ENCODE measurements at places on chromosomes 3 and 15.
A peak's percentile ranks its signal among the peaks of the same experiment; 100 is the strongest.

- DNase-seq, result peak; percentile 14
Observed at GRCh38 chr15:59436774-59437141, 1.2 kb upstream of the FAM81A start.

DNA sequence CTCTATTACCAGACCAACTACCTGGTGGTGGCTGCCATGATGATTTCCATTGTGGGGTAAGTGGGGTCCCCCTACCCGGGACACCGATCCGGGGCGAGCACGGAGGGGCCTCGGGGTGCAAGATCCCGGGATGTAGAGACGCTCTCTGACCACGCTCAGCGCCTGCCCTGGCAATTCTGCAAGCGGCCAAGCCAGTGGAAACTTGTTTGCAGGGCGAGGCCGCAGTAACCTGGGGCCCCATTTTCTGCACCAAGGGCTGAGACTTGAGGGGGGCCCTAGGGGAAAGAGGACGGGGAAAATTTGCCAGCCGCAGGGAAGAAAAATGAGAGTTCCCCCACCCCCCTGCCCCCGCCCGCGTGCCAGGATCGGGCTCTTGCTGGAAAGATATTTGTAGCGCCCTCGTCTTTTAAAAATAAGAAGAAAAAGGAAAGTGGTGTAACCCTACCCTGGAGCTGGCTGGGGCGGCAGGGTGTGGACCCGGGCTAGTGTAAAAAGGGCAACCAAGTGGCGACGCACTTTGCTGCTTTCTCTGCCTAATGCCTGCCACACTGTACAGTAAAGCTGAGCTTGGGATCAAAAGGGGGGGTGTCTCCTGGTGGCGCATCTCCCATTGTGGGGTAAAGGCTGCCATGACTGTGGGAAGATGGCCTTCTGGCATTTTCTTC, 563 bp downstream of the ARL6IP5 start:
- peak; percentile 36 for DNase-seq

- DNase-seq, result no peak
Observed at GRCh38 chr3:121436641-121437040, 109.1 kb downstream of the POLQ start.

DNA sequence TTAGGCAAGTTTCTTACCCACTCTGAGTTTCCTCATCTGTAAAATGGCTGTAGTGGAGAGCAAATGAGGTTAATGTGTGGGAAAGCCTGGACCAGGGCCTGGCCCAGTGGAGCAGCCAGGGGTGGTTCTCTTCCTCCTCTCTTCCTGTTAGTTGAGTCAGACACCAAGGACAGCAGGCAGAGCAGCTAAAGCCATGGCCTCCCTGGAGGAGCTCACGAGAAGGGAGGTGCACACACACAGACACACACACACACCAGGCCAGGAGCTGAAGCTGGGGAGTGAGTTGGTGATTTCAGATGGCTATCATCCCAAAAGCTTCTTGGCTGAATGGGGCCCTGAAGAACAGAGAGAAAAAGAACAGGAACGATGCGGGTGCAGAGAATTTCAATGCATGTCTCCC, 33.2 kb upstream of the TSPAN3 start:
- no peak for DNase-seq

DNA sequence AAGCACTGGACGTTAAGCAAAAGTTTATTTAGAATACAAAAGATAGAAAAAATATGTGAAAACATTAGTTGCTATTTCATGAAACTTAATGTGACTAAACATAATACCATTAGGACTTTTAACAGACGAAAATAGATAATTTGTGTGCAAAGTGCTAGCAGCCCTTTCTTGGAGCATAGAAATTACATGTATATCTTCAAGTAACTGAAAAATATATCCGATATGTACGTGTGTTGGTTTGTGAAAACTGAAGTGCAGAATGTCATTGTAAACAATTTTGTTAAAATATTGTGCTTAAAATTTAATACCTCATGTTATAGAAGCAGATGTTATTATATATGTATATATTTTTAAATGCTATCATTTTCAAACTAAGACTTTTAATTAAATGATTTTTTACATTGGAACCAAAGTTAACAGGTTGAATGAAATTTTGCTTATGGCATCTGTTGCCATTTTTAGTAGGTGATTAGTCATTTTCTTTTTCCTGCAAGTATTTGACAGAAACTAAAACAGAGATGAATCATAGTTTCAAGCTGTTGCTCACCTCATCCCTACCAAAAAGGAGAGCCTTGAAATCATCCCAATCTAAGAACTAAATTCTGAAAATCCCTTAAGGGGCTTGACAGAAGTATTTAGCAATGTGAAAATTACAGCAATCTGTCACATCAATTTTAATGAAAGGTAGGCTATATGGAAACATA, 334.8 kb downstream of the NAALADL2 start:
- peak; percentile 38 for DNase-seq

DNA sequence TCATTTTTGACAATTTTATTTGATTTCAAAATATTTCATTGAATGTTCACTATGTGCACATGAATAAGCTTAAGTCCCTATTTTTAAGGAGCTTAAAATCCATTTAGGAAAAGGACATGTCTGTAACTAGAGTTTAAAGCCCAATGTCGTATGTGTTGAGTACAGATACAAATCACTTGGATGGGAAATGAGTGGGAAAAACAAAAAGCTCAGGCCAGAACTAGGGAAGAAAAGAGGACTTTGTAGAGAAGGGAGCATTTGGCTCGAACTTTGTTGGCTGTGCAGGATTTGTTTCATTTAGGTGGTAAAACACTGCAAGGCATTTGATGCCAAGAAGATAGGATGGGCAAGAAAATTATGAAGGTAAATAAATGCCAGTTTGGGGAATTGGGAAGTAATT, 653.1 kb upstream of the KCNMB2 start:
- DNase-seq, result no peak

DNA sequence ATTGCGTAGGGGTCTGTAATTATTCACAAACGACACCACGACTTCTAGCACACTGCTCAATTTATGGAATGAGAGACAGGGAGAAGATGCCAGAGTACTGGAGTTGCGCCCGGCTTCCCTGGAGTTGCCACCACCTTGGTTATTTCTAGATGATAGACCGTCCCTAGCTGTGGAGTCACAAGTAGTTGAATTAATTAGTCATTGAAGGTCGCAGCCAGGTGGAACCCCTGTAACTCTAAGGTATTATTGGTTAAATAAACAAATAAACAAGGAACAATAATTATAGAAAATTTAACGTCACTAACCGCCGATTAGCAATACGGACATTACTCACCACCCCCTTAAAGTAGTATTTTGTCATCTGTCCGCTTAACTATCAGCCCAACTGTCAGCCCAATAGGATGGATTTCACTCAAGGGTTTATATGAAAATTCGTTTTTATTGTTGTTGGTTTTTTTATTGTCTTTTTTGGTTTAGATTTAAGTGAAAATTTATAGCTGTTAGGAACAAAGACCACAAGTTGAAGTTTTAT, 911 bp upstream of the AZI2 start:
- no peak for DNase-seq

DNA sequence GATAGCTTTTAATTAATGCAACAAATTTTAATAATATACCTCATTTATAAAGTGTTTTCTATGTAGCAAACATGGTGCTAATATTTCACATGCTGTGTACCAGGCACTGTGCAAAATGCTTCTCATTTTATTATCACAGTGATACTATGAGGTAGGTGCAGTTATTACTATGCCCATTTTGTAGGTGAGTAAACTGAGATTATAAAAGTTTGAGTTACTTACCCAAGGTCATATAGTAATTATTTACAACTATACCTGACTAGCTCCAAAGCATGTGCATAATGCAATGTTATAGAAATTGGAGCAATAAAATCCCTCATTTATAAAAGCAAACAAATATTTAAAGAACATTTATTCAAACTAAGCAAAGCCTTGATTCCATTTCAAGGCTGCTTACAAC, 54.5 kb upstream of the DCBLD2 start:
- DNase-seq, result no peak
